Stimulated activated CD4-positive, alpha-beta T cell treated with anti-CD3 and anti-CD28 coated beads, Interleukin-2, amount 100 ng/mL, for 24 hours (primary cell): ENCODE measurements at places on chromosomes 13 and 19.

GRCh38 chr13:95368998-95369397 is 67.7 kb upstream of the ABCC4 start:
- no peak for DNase-seq

GRCh38 chr19:9940778-9941177 is 4.5 kb upstream of the OLFM2 start:
- DNase-seq, result no peak

GRCh38 chr19:44719262-44719701 is 20.3 kb downstream of the CEACAM16 start:
- no peak for DNase-seq

DNA sequence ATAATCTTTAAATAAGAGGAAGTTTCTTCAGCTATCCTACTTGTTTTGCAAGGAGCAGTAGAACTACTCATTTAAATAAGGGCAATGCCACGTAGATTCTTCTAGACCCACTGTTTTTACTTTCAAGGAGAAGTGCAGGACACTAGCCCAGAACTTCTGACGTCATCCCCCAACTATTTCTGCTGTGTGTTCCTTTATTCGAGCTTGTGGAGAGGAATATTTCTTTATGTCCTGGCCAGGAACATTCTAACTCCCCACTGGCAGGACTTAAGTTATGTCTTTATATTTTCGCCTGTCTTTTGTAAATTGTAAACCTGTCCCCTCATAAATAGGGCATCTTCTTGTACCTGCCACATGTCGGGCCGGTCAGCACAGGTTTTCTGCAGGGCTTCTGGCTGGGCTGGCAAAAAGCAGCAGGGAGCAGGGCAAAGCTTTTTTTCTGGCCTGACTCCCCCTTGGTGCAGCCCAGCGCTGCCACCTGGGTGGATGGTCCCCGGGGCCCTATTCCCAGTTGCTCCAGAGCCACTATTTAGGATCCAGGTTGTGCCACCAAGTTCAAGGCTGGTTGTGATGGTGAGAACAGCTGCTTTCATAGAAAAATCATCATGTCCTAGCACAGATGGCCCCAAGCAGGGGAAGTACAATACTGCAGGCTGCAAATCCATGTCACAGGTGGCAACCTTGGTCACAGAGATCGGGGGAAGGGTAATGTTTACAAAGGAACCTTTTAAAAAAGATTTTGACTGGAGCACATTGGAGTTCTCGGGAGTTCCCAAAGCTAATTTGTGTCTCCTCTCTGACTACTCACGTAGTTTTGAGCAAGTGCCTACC is 1.8 kb downstream of the MBNL2 start:
- no peak for DNase-seq

GRCh38 chr13:110394371-110394841 is 87.3 kb downstream of the COL4A2 start:
- DNase-seq, result no peak

DNA sequence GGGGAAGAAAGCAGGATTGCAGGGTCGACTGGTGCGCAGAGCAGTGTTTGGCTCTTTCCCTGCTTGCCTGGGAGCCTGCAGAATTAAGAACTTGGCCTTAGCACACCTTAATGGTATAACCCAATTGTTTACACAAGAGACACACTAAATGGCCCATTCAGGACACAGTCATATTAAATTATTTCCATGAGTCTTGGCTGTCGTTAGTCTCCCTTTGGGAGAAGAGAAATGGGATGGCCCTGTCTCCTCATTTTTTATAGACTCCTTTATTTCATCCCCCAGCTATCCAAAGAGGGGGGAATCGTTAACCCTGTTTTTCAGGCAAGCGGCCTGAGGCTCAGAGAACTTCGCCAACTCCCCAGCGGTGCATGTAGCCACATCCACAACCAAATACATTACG is 282.5 kb downstream of the SUCLA2 start:
- no peak for DNase-seq

- DNase-seq, result no peak
Observed at GRCh38 chr13:48962281-48962680, 13.4 kb upstream of the FNDC3A start.

- no peak for DNase-seq
Observed at GRCh38 chr19:793806-794205, 3.4 kb upstream of the PTBP1 start.

GRCh38 chr13:106804991-106805390 is 237.1 kb upstream of the ARGLU1 start:
- DNase-seq, result no peak

- DNase-seq, result no peak
Observed at GRCh38 chr19:37899966-37900365, 6.4 kb downstream of the WDR87 start.

- DNase-seq, result no peak
Observed at GRCh38 chr13:59734393-59734792, 429.3 kb downstream of the DIAPH3 start.

DNA sequence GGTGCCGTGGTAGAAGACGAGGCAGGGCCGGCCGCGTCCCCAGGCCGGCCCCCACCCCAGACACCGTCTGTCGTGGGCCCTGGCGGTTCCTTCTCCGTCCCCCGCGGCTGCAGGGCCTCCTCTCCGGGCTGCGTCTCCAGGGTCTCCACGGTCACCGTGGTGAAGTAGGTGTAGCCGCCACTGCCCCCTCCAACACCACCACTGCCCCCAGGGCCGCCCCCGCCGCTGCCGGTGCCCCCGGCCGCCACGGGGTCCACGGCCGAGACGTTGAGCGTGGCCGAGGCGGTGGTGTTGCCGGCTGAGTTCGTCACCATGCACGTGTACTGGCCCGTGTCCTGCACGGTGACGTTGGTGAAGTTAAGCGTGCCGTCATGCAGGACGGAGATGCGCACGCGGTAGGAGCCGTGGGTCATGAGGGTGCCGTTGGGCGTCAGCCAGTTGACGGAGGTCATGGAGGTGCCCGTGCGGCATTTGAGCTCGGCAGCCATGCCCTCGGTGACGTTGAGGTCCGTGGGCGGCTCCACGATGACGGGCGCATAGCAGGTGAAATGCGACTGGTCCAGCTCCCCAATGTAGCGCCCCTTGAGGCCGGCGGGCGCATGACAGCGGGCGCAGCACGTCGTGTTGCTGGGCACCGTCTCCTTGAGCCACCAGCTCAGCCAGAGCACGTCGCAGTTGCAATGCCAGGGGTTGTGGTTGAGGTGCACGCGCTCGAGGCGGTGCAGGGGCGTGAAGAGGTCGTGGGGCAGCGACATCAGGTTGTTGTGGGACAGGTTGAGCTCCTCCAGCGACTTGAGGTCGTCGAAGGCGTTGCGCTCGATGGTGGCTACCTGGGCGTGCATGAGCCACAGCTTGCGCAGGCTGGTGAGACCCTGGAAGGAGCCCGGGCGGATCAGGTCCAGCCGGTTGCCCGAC is 4.6 kb upstream of the ASPDH start:
- no peak for DNase-seq
